ENCODE measurements at places on chromosomes 7 and 10.
A peak's percentile ranks its signal among the peaks of the same experiment; 100 is the strongest.

- DNase-seq, result no peak
Observed at GRCh38 chr7:151008511-151009323, 15.6 kb downstream of the ATG9B start.

GRCh38 chr10:43136432-43136831 is 1.8 kb upstream of the CSGALNACT2 start:
- no peak for DNase-seq

- DNase-seq, result no peak
Observed at GRCh38 chr7:97580205-97580604, 151.7 kb upstream of the TAC1 start.

- no peak for DNase-seq
Observed at GRCh38 chr7:25075459-25075858, 49.6 kb downstream of the CYCS start.

GRCh38 chr7:42269161-42269560 is 32.2 kb upstream of the GLI3 start:
- no peak for DNase-seq

- DNase-seq, result no peak
Observed at GRCh38 chr7:25395976-25396375, 167.7 kb upstream of the NPVF start.

DNA sequence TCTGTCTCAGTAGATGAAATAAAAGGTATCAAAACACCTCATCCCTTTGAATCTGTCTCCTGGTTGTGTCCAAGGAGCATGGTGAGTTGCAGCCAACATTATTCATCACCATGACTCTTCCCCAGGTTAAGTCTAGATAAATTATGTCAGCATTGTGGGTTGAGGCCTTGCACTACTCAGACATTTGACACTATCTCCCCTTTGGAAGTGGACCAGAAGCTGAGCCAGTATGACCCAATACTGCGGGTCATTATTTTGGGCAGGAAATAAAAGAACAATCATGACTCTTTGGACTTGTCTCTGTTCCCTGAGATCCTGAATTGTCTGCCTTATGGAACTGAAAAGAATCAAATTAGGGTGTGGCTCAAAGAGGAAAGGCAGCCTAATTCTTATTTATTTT is 168.2 kb upstream of the FAM171A1 start:
- no peak for DNase-seq

DNA sequence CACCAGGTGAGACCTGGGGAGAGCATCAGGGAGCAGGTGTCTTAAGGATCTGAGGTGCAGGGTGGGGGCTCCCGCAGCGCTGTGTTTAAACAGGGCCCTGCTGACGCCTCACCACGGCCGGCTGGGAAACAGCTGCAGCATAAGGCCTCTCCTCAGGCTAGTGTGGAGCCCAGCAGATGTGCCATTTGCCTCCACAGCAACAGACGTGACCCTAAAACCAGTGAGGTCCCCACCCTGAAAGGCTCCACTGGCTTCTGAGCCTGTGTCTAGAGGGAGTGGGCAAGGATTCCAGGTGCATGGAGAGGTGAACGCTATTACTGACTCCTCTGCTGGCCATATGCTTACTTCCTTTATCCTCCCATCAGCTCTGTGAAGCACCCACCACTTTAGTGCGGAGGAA is 47.8 kb downstream of the SYPL1 start:
- DNase-seq, result peak; percentile 27

DNA sequence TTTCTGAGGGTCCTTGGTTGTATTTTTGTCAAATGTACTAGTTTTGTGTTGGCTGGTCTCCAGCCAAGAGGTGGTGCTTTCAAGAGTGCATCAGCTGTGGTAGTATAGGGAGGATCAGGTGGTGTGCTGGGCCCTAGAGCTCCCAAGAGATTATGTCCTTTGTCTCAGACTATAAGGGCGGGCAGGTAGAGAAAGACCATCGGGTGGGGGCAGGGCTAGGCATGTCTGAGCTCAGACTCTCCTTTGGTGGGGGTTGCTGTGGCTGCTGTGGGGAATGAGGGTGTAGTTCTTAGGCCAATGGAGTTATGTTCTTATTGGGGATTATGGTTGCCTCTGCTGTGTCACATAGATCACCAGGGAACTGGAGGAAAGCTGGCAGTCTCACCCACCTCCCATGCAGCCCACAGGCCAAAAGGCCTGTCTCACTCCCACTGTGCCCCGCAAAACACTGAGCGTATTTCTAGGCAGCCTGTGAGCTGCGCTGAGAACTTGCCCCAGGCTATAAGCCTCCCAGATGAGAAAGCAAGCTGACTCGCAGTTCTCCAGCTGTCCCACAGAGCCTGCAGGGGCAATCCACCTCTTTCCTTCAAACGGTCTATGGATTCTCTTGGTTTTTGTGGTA is 1066.7 kb downstream of the GRM8 start:
- DNase-seq, result no peak

DNA sequence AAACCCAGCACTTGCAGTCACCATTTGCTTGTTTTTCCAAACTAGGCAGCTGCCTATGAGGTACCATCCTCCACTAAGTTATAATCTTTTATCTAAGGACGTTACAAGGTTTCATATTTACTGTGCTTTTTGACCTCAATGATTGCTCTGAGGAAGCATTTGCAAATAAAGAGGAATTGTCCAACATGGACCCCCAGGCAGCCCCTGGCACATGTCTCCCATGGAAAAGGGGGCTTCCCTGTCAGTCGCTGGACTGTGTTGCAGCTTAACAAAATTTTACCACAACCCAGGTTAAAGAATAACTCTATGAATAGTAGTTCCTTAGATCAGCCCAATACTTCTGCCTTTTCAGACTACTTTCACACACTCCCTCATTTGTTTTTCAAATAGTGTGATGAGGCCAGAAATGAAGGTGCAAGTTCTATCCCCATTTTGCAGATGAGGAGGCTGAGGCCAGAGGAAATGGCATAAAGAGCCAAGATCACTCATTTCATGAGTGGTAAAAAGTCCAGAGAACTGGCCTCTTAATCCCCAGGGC is 52.8 kb upstream of the ZPBP start:
- no peak for DNase-seq

- DNase-seq, result no peak
Observed at GRCh38 chr7:14841869-14842268, 60.7 kb downstream of the DGKB start.

GRCh38 chr10:1933215-1933614 is 195.9 kb upstream of the ADARB2 start:
- DNase-seq, result no peak

- DNase-seq, result no peak
Observed at GRCh38 chr7:139586286-139586685, 62.8 kb downstream of the CLEC2L start.

DNA sequence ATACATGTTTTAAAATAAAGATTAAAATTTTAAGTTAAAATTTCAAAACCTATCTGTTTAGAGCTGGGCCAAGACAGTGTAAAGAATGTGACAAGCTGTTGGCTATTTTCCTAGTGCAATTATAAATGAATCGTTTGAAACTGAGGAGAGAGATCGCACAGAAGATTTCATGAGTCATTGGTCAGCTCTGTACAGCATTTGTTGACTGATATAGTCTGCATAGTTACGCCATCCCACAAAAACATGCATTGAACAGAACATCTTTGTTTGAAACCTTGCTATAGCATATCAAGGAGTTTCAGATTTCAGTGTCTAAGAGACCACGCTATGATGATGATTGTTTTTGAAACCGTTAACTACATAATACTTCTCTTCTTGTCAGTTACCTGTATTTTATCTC is 1.3 kb upstream of the C10orf67 start:
- DNase-seq, result peak; percentile 72

DNA sequence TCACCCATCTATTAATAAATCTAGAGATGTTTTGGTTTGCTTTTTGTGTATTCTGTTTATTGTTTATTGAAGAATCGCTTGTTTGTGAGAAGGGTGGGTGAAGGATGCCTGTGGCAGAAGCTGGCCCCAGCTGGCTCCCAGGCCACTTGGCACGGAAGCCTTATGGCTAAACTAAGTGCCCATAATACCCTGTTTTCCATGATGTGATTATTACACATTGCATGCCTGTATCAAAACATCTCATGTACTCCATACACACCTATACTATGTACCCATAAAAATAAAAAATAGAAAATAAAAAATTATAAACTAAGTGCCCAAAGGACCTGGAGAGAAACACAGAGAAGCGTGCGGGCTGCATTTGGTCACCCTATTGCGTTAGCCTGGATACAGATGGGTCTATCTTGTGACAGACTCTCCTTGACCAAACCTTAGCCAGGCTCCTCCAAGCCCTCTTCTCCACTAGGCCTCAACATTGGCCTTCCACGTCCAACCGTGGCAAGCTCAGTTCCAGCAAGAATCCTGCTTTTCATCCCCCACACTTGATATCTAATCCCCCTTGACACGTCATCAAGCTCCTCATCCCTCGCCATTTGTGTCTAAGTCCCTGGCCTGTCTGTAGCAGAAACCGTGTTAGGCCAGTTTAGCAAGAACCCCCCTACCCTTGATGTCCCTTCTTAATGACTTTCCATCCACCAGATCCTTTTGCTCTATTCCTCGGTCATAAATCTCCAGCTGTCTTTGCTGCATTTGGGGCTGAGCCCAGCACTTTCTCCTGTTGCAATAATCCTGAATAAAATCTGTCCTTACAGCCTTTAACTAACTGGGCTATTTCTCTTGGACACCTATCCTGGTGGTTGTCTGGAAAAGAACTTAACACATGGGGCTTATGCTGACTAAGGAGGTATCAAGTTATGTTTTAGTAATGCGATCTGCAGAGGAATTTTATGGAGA is 245.2 kb downstream of the TNS3 start:
- no peak for DNase-seq

GRCh38 chr10:4131407-4132215 is 346.6 kb upstream of the KLF6 start:
- DNase-seq, result peak; percentile 43

DNA sequence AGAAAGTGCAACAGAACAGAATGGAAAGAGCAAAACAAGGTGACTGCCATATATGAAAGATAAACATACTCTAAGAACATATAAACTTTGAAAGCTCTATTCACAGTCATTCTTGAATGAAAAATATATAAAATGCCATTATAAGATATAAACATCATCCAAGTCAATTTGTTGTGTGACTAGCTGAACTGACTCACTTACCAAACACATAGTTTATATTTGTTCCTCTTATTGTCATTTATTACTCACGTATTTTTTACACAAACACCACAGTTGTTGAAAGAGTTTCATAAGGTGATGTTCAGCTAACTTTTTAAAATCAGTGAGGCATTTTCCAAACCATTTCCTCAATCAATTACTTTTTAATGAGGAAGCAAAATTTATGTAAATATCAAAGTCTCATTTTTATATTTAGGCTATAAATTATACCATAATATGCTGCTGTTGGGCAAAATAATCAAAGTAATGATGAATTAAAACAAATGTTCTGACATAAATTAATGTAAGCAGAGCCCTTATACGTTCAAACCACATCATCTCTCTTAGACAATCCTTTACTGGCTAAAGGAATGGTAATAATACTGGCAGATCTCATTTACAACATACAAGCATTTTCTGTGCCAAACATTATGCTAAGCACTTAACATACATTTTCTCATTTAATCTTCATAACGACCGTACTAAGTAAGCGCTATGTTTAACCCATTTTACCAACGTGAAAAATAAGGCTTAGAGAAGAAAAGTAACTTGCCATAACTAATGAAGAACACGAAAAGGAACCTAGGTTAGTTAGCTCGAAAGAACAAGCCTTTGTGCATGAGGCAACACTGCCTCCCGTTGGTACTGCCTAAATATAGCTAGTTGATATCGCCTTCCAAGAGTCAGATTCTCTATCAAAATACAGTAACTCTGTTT is 7.3 kb downstream of the LRRN3 start:
- peak; percentile 46 for DNase-seq

GRCh38 chr7:11458736-11459483 is 373.1 kb downstream of the THSD7A start:
- no peak for DNase-seq

DNA sequence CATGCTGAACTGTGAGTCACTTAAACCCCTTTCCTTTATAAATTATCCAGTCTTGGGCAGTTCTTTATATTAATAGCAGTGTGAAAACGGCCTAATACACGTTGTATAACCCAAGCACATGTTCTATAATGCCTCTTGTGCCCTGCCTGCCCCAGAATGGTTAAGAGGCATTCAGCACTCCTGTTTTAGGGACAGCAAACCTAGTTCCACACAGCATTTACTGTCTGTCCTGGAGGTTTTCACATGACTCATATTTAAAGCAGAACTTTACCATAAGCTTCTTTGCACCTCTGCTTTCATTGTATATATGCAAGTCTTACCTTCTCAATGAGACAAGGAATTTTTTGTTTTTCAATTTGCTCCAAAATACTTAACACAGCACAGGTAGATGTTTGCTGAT is 144.8 kb downstream of the ICA1 start:
- no peak for DNase-seq

GRCh38 chr10:119309423-119309770 is 102.0 kb downstream of the GRK5 start:
- no peak for DNase-seq

- peak; percentile 73 for DNase-seq
Observed at GRCh38 chr7:99380032-99380822, 5.7 kb downstream of the ARPC1B start.

GRCh38 chr10:3074985-3075600 is 7.7 kb downstream of the PFKP start:
- no peak for DNase-seq

DNA sequence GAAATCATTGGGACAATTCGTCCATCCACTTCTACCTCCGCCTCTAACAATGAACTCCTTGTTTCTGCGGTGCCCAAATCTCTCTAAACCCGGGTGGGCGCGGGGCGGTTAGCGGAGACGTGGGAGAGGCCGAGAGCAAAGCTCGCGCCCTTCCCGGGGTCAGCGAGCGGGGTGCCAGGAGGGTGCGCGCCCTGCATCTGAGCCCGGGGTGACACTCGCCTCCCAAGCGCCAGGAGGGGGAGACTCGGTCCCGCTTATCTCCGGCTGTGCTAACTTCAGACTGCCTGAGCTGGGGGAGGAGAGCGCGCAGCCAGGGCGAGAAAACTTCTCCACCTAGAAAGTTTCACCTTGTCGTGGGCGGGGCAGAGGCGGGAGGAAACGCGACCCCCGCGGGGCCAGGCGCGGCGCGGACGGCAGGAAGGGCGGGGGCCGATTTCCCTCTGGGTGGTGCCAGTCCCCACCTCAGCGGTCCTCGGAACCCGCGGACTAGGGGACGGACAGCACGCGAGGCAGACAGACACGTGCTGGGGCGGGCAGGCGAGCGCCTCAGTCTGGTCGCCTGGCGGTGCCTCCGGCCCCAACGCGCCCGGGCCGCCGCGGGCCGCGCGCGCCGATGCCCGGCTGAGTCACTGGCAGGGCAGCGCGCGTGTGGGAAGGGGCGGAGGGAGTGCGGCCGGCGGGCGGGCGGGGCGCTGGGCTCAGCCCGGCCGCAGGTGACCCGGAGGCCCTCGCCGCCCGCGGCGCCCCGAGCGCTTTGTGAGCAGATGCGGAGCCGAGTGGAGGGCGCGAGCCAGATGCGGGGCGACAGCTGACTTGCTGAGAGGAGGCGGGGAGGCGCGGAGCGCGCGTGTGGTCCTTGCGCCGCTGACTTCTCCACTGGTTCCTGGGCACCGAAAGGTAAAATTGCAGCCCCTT is at the start of gene MET:
TSS of gene MET (plus strand) at position 516 of the 915 bp plus-strand sequence. CDS start 26,889 bp downstream, outside the sequence.
- peak; percentile 57 for DNase-seq

- peak; percentile 35 for DNase-seq
Observed at GRCh38 chr7:94087664-94088352, 83.7 kb upstream of the BET1 start.

Measured in globus pallidus (tissue), 1 donor.